Activated naive CD8-positive, alpha-beta T cell treated with anti-CD3 and anti-CD28 coated beads, Interleukin-2, amount 10 ng/mL, durations not matched to agents 7 days and 5 days (primary cell): ENCODE measurements at places on chromosomes 13 and 19.

DNA sequence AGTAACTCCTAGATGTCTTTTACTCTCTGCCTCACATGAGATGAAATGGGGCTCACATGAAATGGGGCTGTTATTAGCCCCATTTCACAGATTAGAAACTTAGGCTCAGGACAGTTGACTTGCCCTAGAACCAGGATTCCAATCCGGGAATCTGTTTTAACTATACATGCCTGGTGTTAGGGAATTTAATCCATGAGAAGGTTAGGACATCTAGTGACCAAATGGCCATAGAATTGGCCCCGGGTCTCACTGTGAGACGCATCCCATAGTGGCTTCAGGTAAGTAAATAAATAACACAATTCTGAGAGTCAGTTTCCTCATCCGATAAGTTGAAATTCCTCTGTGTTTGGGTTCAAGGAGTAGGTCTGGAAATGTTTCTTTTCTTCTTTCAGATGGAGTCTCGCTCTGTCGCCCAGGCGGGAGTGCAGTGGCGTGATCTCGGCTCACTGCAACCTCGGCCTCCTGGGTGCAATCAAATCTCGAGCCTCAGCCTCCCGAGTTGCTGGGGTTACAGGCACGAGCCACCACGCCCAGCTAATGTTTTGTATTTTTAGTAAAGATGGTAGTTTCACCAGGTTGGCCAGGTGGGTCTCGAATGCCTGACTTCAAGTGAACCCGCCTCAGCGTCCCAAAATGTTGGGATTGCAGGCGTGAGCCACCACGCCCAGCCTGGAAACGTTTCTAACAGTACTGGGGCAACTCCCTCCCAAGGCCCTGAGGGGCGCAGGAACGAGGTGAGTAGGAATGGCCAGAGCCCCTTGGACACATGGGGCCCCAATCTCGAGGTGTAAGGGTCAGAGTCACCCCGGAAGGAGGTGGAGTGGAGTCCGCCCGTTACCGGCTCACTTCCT, 1.2 kb upstream of the ZNF574 start:
- DNase-seq = peak; percentile 48

DNA sequence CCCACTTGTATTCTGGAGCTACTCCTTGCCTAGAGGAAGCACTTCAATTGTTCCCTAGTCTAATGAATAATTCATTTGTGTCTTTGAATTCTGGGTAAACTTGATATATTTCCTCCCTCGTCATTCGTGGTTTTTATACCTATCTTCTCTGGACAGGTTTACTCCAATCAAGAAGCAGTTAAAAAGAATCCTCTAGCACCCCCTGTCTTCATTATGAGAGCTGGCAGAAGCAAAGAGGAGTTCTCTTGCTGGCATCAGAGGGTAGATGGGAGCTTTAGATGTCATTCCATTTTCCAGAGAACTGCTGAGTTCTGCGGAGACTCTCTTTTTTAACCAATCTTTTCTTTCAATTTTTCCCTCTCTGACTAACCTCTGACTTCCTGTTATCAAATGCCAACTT, 627.7 kb downstream of the FGF9 start:
- no peak for DNase-seq

- no peak for DNase-seq
These were observed 36.0 kb upstream of the SLC7A10 start for GRCh38 chr19:33261511-33262189.

DNA sequence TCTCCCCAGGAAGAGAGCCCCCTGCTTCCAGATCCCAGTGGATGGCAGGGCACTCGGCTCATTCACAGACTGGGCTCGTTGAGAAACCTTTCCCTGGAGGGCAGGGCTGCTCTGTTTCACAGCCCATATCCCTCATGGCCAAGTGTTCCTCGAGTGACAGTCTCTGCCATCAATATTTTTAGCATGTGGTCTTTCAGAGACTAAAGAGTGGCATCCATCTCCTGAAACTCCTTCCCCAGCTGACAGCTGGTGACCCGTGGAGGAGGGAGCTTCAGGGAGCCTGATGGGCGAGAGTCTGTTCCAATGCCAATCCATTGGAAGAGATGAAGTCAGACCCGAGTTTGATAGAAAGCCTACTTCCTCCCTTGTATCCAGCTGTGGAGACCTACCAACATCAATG, 30.7 kb upstream of the ALOX5AP start:
- no peak for DNase-seq

DNA sequence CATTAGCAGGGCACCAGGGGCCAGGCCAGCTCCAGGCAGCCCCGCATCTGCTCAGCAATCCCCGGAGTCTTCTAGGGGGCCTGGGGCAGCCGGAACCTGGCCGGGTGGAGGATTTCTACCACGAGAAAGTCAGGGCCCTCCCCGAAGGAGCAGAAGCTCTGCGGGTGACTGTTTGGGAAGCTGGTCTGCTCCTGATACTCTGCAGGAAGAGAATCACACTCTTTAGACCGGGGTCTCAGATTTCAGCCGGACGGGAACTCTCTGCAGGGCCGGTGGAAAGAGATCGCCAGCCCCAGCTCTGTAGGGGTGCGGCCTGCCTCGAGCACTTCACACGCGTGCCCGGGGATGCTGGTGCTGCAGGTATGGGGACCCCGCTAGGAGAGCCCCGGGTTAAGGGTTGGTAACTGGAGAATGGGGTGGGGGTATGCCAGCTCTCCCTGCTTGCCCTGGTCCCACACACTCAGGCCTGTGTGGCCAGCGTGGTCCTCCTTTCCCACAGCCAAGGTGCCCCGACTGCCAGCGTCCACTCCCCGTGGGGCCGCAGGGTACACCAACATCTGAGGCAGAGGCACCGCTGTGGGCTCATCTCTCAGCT, 20.1 kb downstream of the RASA3 start:
- DNase-seq = no peak

GRCh38 chr13:29165216-29165615, 345.1 kb downstream of the MTUS2 start:
- DNase-seq = no peak

DNA sequence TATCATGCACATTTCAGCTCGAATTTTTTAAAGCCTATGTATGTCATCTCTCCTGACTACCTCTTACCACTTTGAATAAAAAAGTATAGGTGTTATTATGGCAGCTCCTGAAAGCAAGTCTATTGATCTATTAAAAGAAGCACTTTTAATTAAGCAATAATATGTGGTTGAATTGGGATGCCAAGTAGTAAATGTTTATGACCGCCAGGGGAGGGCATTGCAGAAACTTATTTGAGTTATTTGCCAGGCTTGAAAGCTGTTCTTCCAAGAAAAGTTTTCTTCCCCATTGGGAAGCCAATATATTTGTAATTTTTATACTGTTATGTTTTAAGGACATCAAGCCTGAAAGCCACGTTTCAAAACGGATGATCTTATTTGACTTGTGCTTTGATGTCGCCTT, 88.1 kb upstream of the SOX21 start:
- DNase-seq = no peak

DNA sequence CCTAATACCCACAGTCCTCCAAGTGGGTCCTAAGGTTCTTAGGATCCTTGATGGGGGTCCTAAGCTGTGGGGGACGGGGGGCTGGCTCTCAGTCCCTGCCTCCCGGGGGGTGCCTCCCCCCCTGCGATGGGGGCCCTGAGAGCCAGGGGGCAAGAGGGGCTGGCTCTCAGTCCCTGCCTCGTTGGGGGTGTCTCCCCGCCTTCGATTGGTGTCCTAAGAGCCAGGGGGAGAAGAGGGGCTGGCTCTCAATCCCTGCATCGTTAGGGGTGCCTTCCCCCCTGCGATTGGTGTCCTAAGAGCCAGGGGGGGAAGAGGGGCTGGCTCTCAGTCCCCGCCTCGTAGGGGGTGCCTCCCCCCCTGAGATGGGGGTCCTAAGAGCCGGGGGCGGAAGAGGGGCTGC, 37.0 kb downstream of the SLC25A30 start:
- DNase-seq = no peak

- no peak for DNase-seq
These were observed 42.1 kb downstream of the GADD45B start for GRCh38 chr19:2517881-2518601.

DNA sequence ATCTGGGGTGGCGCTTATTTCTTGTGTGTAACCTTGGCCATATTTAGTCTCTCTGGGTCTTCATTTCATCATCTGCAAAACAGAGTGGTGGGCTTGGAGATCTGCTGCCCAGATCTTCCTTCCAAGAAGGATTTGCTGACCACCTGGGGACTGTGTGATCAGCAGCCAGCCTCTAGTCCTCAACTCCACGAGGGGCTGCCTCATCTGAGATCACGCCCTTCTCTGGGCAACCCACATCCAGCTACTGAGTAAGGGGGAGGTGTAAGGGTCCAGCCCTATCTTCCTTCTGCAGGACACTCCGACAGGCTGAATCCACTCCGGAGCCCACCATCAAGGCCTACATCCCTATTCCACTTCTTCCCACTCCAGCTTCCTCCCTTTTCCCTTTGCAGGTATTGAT, 57.9 kb downstream of the CHST8 start:
- no peak for DNase-seq

DNA sequence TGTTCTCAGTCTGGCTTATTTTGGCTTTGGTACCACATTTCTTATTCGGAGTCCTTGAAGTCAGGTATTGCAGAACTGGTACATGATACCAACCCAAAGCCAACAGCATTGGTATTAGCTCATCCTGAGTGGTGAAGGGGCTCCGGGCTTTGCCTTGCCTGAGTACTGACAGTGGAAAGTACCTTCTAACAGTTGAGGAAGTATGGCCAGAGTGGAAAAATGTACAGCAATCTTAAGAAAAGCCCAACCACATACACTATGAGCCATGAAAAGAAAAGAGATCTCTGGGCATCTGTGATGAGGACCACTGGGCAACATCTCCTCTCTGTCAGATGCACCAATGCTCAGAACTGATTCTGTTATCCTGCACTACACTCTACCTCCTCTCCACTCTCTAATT, 8.3 kb downstream of the LCP1 start:
- no peak for DNase-seq

DNA sequence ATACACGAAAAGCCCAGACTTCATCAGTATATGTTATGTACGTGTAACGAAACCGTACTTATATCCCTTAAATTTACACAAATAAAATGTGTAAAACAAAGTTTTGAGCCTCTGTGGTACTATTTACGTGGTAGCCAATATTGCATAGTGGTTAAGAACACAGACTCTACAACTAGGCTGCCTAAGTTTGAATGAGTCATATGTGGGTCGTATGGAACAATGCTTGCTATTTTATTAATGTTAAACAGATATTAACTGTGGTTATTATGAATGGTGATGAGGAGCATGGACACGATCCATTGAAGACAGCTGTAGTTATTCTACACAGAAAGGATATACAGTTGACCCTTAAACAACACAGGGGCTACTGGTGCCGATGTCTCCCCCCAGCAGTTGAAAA, 42.5 kb downstream of the DPY19L3 start:
- DNase-seq = no peak

DNA sequence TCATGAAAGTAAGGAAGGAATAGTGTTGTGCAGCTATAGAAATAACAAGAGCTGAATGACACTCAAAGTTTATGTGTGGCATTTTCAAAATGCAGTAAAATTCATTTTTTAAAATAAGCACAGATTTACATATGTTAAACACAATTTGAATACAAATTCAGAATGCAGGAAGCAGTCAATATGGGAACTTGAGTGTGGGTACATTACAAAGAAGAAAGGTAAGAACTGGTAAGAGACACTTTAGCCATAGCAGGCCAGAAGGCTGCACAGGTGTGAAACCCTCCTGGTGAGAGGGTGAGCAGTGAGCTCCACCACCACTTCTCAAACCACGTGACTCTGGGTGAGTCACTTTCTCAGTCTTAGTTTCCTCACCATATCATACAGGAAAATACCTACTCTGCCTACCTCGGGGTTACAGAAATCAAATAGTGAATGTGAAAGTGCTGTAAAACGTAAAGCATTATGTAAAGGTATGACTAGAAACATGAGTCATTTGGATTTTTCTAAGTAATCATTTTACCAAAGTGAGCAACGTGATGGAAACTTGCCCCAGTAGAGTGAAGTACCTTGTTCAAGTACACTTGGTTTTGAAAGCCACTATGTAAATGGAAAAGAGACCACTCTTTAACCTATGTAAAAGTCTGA, 40.5 kb downstream of the USP12 start:
- DNase-seq = peak; percentile 49

DNA sequence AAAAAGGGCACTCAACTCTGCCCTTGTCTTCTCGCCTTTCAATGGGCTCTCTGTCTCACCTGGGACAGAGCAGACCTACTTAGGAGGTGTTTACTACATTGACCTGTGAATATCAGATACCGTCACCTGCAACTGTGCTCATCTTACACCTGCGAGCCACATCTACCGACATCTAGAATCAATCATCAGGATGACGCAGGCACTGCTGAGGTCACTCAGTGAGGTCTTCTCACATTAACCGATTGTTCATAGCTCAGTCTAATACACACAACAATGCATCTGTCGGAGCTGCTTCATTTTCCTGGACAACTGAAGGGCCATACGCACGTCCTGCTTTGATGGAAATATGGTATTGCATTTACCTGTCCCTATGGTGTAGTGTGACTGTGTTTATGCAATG, 211.9 kb downstream of the FGF9 start:
- no peak for DNase-seq

- no peak for DNase-seq
These were observed 111.9 kb downstream of the KDM4B start for GRCh38 chr19:5080809-5081208.

DNA sequence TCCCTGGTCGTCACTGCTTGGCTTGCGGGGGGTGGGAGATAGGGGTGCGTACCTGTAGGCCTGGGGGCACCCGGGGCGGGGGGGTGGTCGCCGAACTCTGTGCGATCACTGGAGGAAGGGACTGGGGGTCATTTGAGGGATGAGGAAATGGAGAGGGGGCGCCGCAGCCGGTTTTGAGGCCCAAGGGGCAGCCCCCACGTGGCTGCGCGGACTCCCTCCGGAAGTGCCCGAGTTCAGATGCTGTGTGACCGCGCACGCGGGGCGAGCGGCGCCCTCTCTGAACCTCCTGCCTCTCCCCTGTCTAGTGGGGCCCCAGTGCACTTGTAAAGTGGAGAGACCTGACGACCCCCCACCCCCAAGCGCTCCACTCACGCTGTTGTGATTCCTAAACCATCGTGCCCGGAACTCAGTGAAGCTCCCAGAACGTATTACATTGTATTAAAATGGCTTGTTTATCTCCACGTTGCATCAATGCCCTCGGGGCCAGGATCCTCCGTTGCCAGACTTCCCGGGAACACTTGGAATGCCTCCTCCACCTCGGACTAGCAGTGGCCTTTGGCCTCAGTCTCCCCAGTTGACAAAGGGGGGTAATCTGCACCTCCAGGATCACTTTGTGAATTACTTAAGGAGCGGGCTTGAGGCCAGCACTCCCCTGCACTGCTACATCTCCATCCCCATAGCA, 3.0 kb upstream of the NANOS3 start:
- no peak for DNase-seq

DNA sequence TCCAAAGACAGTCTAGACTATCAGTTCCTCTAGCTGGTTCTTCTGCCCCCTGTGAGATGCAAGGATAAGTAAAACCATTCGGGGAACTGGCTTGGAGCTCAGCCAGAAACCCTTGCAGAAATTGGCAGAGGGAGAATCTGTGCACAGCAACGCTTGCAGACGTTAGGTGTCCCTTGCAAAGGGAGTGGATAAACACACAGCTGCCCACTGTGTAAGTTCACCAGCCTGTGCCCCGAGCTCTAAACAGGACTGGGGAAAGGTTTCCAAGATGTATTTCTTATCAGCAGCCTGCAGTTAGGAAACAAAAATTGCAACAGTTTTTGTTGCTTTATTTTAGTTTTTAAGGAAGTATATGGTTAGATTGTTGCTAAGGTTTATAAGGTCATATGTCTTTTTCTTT, 19.0 kb upstream of the ADGRE1 start:
- no peak for DNase-seq

- no peak for DNase-seq
These were observed 85.4 kb upstream of the GPR183 start for GRCh38 chr13:99392470-99393135.

- DNase-seq = no peak
These were observed 181.1 kb downstream of the URI1 start for GRCh38 chr19:30123119-30123518.

- DNase-seq = no peak
These were observed 4.2 kb downstream of the SPINT2 start for GRCh38 chr19:38268539-38268938.
